ENCODE measurements at places on chromosomes 4 and X.

GRCh38 chr4:92551616-92552015 lies 247.8 kb downstream of the GRID2 start:
- DNase-seq, result no peak

DNA sequence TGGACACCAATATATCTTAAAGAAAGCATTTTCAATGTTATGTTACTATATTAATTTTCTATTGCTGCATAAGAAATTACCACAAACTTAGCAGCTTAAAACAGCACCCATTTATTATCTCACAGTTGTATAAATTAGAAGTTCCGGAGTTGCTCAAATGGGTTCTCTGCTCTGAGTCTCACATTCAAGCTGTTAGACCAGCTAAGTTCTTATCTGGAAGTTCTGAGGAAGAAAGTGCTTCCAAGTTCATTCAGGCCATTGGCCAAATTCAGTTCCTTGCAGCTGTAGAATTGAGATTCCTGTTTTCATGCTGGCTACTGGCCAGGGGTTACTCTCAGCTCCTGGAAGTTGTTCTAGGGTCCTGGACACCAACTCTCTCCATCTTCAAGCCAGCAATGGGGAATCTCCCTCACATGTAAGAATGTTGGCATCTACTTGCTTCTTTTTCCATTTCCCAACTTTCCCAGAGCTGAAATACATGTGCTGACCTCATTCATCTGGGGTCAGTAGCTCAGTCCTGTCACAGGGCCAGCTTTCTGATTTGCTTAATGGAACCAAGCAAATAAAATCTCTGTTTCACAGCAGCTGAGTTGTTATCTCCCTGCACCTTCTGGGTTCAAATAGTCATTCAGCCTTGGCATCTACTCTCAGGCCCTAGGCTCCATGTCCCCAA lies 99.6 kb upstream of the INTU start:
- DNase-seq, result peak; percentile 43

GRCh38 chr4:151251603-151252304 lies 25.2 kb upstream of the PRSS48 start:
- DNase-seq, result no peak

- no peak for DNase-seq
Observed at GRCh38 chr4:186561748-186562147, 6.4 kb upstream of the MTNR1A start.

GRCh38 chrX:153865685-153866084 lies 20.3 kb downstream of the L1CAM start:
- no peak for DNase-seq

All from renal pelvis (tissue), 12 donors.